Endodermal cell (in vitro differentiated cells): ENCODE measurements at places on chromosomes 2 and 18. TPM values are rescaled to one million over a fixed set of nuclear protein-coding genes. Genes with fewer than 3 reads are reported as not detected.

DNA sequence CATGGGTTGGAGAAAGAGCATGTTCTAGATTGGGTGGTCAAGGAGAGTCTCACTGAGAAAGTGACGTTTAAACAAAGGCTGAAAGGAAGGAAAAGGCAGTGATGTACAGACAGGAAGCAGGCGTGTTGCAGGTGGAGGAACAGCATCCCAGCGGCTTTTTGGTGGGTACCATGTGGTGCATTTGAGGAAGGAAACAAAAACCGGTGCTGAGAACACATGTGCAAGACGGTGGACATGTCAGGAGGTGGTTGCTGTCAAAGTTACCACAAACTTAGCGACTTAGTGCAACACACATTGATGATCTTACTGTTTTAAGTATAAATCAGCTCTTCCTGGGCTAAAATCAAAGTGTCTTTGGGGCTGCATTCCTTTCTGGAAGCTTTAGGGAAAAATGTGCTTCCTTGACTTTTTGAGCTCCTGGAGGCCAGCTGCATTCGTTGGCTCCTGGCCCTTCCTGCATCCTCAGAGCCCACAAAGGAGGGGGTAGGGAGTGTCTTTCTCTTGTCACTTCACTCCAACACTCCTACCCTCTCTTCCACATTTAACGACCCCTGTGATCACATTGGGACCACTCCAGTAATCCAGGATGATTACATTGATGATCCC is 380.6 kb downstream of the FBXO15 start:
- no peak for DNase-seq

Gene UGT1A7
- total RNA-seq, result not detected in 3 replicates

DNA sequence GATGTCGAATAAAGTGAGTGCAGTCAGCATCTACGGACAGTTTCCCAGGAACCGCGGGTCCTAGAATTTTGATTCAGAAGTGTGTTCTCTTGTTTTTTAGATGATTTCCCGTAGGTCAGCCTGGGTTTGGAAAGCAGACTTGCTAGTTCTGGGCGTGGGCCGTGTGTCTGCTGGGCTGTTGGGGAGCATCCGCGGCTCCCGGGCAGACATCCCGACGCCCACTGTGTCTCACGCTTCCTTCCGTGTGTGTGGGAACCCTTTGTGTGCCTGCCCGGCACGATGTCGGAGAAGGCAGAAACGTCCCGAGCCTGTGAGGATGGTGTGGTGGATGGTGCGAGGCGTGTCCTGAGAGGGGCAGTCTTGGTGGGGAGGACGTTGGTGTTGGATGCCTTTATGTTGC is 18.4 kb downstream of the CTDP1 start:
- DNase-seq, result no peak

DNA sequence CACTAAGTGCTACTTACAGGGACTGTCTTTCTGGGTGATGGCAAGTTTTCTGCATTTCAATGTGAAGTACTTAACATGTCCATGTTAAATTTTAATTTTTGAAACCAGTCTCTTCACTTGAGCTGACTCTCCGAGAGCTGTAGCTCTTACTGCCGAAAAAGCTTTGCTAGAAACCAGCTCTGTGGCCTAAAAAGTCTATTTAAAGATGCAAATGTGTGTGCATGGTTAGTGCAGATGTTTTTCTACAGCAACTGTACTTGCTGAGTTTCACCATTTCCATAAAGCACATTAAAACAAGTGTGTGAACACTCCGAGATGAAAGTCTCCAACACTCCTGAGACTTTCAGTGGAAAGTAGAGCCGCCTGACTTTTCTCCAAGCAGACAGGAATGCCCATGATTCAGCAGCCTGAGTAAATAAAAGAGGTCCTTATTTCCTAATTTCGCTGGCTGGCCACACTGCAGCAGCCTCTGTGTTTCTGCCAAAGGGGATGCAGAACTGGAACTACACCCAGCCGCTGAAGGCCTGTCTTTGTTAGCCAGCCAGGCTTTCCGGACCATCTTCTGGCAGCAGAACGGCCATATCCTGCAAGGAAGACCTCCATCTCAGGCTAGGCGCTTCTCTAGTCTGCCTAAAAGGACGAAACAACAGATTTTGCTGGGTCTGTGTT is 121.2 kb downstream of the ZNF521 start:
- peak; percentile 45 for DNase-seq

GRCh38 chr2:73839653-73840411 is 11.1 kb downstream of the STAMBP start:
- no peak for DNase-seq

DNA sequence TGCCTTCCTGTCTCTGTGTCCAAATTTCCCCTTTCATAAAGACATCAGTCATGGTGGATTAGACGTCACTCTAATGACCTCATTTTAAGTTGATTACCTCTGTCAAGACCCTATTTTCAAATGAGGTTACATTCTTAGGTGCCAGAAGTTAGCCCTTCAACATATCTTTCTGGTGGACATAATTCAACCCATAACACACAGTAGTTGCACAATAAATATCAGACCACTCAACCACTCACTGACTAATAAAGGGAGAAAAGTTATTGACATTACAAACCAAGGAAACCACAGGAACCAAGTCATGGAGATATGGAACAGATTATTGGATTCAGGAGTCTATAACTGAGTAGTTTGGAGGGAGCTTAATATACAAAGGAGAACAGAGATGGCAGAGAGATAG is 377.4 kb upstream of the ACVR2A start:
- DNase-seq, result no peak

GRCh38 chr2:63569740-63570139 is 18.5 kb downstream of the WDPCP start:
- DNase-seq, result no peak

DNA sequence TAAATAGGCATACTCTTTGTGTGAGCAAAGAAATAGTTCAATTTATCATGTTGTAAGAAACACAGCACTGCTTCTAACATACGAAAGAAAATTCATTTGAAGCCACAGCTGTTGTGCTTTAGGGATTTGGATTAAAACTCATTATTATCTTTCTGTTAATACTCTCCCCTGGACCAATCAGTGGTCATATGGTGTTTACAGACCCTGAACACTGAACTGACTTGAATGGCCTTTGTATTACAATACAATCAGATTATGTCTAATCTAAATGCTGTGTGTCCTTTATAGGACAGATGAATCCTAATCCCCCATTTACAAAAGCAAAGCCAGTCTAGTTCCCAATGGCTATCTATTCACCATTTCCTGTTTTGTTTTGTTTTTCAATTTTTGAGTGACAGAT is 36.5 kb downstream of the ZNF385B start:
- no peak for DNase-seq

Gene ASB18
- not detected in 3 replicates for total RNA-seq

DNA sequence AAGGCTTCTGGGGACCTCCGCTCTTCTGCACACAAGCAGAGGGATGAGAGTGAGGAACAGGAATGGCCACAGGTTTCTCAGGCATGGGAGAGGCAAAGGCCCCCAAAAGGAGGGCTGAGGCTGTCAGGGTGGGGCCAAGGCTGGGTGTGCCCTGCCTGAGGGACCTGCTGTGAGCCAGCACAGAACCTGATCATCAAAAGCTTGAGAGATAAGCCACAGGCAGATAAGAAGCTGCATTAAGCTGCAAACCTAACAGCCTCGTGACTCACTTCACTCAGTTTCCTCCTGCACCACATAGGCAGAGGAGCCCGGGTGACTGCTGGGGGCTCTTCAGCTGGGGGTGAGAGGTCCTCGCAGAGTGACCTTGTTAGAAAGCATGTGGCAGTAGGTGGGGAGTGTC is 64.5 kb upstream of the LAPTM4A start:
- no peak for DNase-seq

Gene ICOS
- not detected in 3 replicates for total RNA-seq

DNA sequence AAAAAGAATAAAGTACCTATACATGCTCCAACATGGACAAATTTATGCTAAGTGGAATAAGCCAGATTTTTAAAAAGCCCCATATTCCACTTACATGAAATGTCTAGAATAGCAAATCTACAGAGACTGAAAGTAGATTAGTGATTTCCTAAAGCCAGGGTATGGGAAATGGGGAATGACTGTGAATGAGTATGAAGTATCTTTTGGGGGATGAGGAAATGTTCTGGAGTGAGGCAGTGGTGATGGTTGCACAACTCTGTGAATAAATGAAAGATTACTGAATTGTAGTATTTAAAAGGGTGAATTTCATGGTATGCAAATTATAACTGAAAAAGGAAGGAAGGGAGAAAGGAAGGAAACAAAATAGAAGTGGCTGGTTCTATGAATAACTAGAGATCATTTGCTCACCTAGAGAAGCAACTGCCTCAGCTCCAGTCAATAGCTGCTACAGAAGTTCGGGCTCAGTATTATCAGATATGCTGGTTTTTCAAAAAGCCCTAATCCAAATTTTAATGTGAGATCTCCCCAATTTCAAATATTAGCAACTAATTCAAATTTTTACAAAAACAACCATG is 39.3 kb downstream of the MAP3K2 start:
- no peak for DNase-seq

DNA sequence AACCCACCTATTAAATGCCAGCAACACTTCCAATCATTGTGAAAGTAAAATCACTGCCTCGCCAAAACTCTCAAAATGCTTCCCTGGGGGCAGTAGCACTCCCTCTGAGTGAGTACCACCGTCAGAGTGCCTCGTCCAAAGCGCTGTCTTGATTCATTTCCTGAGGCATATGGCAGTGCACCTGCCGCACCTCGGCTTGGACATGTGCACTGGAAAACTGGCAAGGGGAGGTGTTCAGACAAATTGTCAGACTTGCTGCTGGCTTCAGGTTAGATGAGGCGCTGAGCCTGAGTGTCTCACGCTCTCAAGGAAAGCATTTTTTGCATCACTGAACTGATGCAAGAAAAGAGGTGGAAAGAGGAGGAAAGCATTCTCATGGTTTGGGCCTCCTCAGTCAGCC is 132.8 kb downstream of the ATL2 start:
- DNase-seq, result no peak

Gene LYG1
- 0.35 to 0.53 TPM in 2 of 3 replicates, not detected in the other for total RNA-seq

DNA sequence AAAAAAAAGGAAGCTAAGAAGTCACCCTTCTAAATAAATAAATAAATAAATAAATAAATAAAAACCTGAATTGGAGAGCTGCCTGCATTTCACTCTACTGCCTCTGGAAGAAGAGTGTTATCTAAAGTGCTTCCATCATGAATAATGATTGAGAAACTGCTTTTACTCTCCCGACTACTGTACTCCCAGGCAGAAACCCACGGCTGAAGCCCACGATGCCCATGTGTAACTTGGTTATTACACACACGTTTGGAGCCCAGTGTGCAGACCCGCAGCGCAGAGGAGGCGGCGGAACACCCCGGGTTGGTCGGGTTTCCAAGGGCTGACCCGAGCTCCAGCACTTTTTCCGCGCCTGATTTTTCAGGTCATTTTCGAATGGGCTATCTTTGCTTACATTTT is 697 bp upstream of the SPATS2L start:
- peak; percentile 77 for DNase-seq

Gene SMYD5
- 27.6 to 37.8 TPM (median 34.9 TPM) in 3 replicates for total RNA-seq

- no peak for DNase-seq
Measured at GRCh38 chr2:112204411-112204810, 50.4 kb downstream of the ZC3H8 start.

Gene HOXD12
- total RNA-seq, result not detected in 2 replicates

DNA sequence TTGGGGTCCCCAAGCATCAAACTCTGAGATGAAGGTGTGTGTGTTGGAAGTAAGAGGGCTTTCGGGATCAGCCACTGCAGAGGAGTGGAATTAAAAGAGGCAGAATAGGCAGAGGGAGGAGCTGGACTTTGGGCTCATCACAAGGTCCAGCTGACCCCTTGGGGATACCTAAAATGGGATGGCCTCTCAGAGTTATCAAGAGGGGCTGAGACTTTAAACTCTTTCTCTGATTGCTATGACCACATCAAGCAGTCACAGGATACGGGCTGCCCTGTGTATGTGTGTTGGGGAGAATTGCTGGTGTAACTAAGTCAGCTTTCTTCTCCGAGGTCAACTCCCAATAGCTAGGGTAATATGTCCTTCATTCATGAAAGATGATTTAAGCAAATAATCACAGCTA is 127.7 kb upstream of the SLC14A2 start:
- DNase-seq, result no peak

GRCh38 chr2:25089605-25090315 is 47.9 kb downstream of the EFR3B start:
- DNase-seq, result no peak

GRCh38 chr2:1648241-1649102 is 95.8 kb downstream of the PXDN start:
- DNase-seq, result peak; percentile 41

- no peak for DNase-seq
Measured at GRCh38 chr18:69022426-69022825, 224.5 kb downstream of the CCDC102B start.

Gene FER1L5
- 0.92 to 1.7 TPM (median 1.6 TPM) in 3 replicates for total RNA-seq

- no peak for DNase-seq
Measured at GRCh38 chr2:201118961-201119854, 3.2 kb downstream of the CFLAR start.

- DNase-seq, result no peak
Measured at GRCh38 chr18:7598167-7599047, 31.3 kb downstream of the PTPRM start.

- peak; percentile 35 for DNase-seq
Measured at GRCh38 chr2:109447251-109447661, 166.5 kb downstream of the SEPTIN10 start.

- no peak for DNase-seq
Measured at GRCh38 chr2:199452991-199453379, 4.8 kb downstream of the SATB2 start.

GRCh38 chr2:119338826-119339561 is 27.6 kb downstream of the C2orf76 start:
- DNase-seq, result no peak

DNA sequence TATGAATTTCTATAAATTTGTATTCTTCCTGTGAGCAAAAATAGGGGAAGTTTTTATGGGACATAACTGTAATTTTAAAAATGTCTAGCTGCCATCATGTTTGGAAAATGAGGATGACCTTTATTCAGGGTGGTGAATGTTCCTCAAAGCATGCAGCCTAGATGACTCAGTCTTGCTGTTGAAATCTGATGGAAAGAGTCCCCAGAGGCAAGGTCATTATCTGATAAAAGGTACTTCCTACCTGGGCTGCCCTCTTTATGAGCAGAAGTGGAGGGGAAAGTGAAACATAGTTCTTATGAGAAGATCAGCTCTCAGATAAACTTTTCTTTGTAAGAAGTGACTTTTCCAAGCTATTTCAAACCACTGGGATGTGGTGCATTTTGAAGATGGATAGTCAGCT is 1144.7 kb upstream of the PIK3C3 start:
- DNase-seq, result no peak

DNA sequence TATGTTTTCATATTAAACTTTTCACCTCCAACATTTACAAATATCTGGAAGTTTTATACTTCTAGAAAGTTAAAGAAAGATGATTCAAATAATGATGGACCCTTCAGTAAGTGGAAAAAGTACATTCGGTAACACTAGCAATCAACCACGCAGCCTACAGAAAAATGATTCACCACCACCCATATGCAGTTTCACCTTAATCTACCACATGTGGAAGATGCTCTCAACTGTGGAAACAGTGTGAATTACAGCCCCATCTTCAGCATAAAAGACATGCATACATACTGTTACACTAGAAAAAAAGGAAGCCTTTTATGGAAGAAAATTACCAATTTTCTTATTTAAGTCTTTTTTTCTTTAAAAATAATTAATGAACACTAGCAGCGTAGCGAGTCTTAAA is 1.1 kb downstream of the SLC38A11 start:
- DNase-seq, result no peak

Gene OSBPL6
- 3.4 to 4.7 TPM (median 4.0 TPM) in 3 replicates for total RNA-seq

Gene ALPG
- 0.09 TPM in 1 of 2 replicates, not detected in the other for total RNA-seq
